Activated CD4-positive, alpha-beta T cell treated with anti-CD3 and anti-CD28 coated beads, Interleukin-2, amount 50 U/mL, for 24 hours (primary cell): ENCODE measurements at places on chromosomes 2 and 18.

- DNase-seq = no peak
Measured at GRCh38 chr2:235950473-235950809, 217.7 kb downstream of the GBX2 start.

DNA sequence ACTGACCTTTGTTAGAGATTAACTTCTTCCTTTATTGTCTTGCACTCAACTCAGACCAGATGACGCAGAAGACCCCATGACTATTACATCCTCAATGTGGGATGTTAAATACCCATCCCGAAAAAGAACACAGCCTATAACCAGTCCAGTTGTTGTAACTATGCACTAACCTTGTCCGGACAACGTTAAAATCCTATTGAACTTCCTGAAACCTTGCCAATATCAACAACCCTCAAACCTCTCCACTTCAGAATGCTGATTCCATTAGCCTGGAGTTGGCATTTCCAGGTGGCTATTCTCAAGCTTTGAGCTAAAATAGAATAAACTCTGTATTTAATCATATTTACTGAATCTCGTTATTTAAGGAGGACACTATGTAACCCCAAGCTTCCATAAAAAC is 13.6 kb downstream of the NMS start:
- no peak for DNase-seq

GRCh38 chr2:217836901-217837491 is 165.8 kb downstream of the TNS1 start:
- DNase-seq = no peak

DNA sequence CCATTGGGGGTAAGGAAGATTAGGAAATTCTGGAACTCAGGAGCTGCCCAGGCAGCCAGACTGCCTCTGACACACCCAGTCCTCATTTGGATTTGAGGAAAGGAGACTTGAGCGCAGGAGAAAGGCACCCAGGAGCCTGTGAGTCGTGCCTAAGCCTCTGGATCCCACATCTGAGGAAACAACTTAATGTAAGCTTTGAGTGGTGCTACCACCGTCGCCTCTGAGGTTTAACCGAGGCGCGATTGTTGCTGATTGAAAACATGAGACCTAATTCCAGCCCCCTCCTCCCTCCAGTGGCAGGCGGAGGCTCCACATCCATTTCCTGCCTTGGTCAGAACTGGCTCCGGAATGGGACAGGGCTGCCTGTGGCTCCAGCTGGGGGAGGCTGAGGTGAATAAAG is 176.7 kb upstream of the PKDCC start:
- DNase-seq = no peak
